H1 (cell line): ENCODE measurements at places on chromosomes 11 and 22.

- no peaks in the 10 kb centered on the region for H3K36me3 ChIP-seq
- no peak overlapping the region for H3K4me3 ChIP-seq
- H3K4me1 ChIP-seq: no peaks in the 10 kb centered on the region
- no peak overlapping the region for H3K27ac ChIP-seq
- no peaks in the 10 kb centered on the region for H3K27me3 ChIP-seq
Measured at GRCh38 chr11:81472646-81473045, 1261.0 kb downstream of the FAM181B start.

GRCh38 chr11:82557274-82557673 lies 176.4 kb downstream of the FAM181B start:
- DNase-seq: no peak
- H3K36me3 ChIP-seq: no peaks in the 10 kb centered on the region
- no peaks in the 10 kb centered on the region for H3K4me1 ChIP-seq
- no peak overlapping the region for H3K4me3 ChIP-seq

DNA sequence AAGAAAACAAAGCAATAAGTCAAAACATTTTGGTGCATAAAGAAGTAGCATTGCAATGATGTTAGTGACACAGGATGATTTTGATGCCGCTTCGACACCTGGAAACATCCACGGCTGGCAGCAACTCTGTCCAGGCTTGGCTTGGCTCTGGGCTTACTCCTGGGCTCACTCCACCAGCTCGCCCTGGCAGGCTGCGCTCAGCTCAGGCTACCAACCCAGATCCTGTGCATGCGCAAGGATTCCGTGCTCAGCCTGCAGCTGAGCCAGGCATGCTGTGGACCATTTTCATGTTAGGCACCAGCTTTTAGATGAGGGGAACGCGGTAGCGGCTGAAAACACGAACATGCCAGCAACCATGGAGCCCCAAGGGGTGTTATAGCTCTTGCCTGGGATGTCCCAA lies 66.0 kb downstream of the SLC25A17 start:
- H3K4me1 ChIP-seq: peaks cover 8% of the 10 kb centered on the region
- H3K4me3 ChIP-seq: no peak overlapping the region
- no peak for DNase-seq

DNA sequence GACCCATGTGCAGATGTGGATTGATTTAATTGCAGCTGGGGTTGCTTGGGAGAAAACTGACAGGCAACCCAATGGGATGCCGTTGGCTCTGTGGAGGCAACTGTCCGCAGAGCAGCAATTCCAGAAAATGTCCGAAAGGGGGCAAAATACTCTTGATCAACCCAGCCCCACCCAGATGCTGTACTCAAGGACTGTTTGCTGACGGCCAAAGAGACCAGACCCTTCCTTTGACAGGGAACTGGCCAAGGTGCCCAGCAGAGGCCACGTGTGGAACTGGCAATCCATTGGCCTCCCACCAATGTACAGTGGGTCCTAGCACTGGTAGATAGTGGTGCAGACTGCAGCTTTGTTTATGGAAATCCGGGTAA lies 29.7 kb upstream of the KCNA4 start:
- no peaks in the 10 kb centered on the region for H3K4me1 ChIP-seq
- no peak overlapping the region for H3K27ac ChIP-seq
- no peak overlapping the region for H3K4me3 ChIP-seq
- DNase-seq: peak; percentile 69
- no peaks in the 10 kb centered on the region for H3K36me3 ChIP-seq

DNA sequence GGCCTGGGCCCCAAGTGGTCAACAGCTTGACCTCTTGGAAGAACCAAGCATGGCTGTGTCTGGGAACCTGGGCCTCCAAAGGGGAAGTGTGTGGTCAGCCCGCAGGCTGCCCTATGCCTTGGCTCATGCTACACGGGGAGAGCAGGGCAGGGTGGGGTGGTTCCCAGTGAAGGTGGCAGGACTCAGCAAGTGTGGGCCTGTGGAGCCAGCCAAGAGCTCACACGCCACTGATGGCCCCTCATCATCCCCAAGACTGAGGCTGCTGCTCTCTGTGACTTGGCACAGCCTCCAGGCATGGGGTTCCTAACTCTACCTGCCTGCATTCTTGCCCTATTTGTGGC lies 15.9 kb upstream of the DGCR8 start:
- no peaks in the 10 kb centered on the region for H3K36me3 ChIP-seq
- H3K4me3 ChIP-seq: no peak overlapping the region

DNA sequence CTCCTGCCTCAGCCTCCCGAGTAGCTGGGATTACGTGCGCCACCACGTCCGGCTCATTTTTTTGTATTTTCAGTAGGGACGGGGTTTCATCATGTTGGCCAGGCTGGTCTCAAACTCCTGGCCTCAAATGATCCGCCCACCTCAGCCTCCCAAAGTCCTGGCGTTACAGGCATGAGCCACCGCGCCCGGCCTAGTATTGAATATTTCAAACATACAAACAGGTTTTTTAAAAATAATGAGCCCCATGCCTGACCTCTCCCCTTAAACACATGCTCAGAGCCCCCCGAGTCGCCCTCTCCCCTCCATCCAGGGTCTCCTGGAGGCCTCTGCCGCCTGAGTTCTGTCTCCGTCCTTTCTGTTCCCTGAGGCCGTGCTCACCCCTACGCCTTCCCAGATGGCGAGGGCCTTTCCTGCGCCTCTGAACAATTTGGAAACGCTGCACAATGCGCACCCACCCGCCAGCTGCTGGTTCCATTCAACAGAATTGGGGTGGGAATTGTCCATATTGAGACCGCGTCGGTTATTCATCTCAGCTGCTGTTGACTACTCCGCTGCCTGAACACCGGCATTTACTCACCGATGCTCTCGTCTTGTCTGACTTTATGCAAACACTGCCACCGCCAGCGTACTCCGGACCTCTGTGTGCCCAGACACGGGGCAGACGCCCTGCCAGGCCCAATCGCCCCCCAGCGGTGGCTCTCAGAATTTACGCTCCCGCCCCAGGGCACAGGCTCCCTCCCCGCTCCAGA lies 13.6 kb upstream of the RNH1 start:
- no peaks in the 10 kb centered on the region for H3K4me1 ChIP-seq
- peak; percentile 65 for DNase-seq
- H3K27me3 ChIP-seq: no peaks in the 10 kb centered on the region
- H3K36me3 ChIP-seq: no peaks in the 10 kb centered on the region
- H3K27ac ChIP-seq: no peak overlapping the region

GRCh38 chr11:61332797-61333549 lies at the start of the genes DDB1 and TKFC:
DDB1 (minus strand) TSS chr11:61333105; CDS start chr11:61332968, 137 bp downstream.
TKFC (plus strand) TSS chr11:61333228; CDS start chr11:61334729, 1,501 bp downstream.
- H3K4me1 ChIP-seq: peaks cover 14% of the 10 kb centered on the region
- peak within 1 kb of the TSS; percentile 96 for H3K4me3 ChIP-seq
- no peaks in the 10 kb centered on the region for H3K27me3 ChIP-seq
- peaks cover 16% of the 10 kb centered on the region for H3K36me3 ChIP-seq
- DNase-seq: peak; percentile 99
- H3K27ac ChIP-seq: peak within 1 kb of the TSS; percentile 96

- H3K4me1 ChIP-seq: no peaks in the 10 kb centered on the region
- DNase-seq: no peak
- no peak overlapping the region for H3K27ac ChIP-seq
- H3K4me3 ChIP-seq: no peak overlapping the region
- no peaks in the 10 kb centered on the region for H3K27me3 ChIP-seq
Measured at GRCh38 chr11:78586452-78587046, 11.9 kb upstream of the NARS2 start.

DNA sequence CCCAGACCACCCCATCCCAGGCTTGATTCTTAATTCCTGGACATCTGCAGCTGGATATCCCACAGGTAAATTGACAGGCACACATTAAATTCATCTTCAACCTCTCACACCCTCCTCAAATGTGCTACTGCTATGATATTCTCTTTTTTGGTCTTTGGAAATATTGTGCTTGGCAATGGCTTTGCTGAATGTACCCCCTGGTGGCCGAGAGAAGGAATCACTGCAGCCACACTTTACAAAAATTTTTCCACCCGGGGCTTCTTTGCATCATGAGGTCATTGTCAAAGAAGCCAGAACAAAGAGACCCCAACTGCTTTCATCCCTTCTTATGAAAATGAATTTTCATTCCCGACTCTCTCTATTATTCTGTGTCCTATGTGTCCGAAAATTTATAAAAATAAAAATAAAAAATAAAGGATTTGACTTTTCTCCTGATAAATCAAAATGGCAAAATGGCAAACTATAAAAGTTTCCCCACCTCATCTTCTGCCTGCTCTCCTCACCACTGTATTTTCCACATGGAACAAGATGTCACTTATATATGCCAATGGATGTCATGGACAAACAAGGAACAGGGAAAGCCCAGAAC lies 15.0 kb upstream of the CYB5R2 start:
- DNase-seq: no peak
- H3K36me3 ChIP-seq: no peaks in the 10 kb centered on the region

- H3K4me1 ChIP-seq: peaks cover 3% of the 10 kb centered on the region
- no peak overlapping the region for H3K27ac ChIP-seq
- no peaks in the 10 kb centered on the region for H3K27me3 ChIP-seq
Measured at GRCh38 chr22:44084044-44084772, 60.1 kb downstream of the PARVB start.

DNA sequence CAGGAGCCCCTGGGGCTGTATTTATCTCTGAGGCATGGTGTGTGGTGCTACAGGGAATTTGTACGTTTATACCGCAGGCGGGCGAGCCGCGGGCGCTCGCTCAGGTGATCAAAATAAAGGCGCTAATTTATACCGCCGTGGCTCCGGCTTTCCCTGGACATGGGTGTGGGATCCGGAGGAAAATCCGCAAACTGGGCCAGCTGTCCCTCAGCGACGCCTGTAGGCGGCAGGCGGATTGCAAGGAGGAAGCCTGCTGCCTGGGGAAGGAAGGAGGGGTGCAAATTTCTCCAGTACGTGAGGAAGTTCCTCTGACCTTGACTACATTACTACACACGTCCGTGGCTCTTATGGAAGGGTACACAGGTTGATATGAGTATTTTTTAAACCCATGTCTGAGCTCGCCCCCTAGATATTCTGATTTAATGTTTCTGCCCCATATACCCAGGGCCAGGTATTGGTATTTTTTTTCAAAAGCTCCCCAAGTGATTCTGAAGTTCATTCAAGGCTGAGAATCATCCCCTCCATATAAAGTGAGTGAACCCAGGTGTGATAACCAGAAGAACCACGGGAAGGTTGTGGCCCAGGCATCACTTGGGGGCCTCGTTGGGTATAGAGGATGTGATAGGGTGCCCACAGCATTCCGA lies 2.8 kb downstream of the MYOD1 start:
- no peaks in the 10 kb centered on the region for H3K36me3 ChIP-seq
- DNase-seq: peak; percentile 65
- peaks cover 31% of the 10 kb centered on the region for H3K4me1 ChIP-seq
- H3K27me3 ChIP-seq: peaks cover 61% of the 10 kb centered on the region

GRCh38 chr22:22318723-22319465 lies 74.3 kb downstream of the VPREB1 start:
- no peak for DNase-seq
- H3K36me3 ChIP-seq: peaks cover 7% of the 10 kb centered on the region; the same call in 1 of the 2 replicates
- H3K4me1 ChIP-seq: no peaks in the 10 kb centered on the region
- no peak overlapping the region for H3K27ac ChIP-seq

DNA sequence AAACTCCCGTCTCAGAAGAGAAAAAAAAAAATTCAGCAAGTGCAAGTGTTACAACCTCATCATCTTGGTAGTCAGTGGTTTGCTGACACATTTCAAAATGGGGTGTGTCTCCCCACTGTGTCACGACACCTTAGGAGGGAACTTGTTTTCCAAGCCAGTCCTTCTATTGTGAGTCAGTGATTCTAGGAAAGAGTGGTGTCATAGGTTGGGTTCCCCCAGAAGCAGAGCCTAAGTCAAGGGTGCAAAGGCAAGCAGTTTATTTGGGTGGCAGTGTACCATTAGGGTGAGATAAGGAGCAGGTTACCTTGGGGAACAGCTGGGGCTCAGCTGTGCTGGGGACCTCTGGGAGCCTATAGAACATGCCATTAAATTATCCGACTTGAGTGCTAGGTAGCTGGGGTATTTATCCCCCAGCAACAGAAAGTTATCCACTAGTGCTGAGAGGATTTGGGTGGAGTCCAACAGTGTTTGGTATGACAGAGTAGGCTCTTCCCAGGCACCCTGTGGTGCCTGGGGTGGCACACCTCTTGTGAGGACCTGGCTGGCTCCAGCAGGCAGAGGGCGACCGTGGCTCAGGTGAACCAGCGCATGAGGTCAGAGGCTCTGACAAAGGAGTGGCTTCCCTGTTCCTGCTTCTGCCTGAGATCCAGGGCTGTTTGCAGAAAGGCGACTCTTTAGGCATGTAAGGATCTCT lies 41.7 kb downstream of the KIAA1671 start:
- H3K4me1 ChIP-seq: peaks cover 23% of the 10 kb centered on the region
- no peaks in the 10 kb centered on the region for H3K36me3 ChIP-seq
- H3K27me3 ChIP-seq: no peaks in the 10 kb centered on the region
- DNase-seq: no peak

DNA sequence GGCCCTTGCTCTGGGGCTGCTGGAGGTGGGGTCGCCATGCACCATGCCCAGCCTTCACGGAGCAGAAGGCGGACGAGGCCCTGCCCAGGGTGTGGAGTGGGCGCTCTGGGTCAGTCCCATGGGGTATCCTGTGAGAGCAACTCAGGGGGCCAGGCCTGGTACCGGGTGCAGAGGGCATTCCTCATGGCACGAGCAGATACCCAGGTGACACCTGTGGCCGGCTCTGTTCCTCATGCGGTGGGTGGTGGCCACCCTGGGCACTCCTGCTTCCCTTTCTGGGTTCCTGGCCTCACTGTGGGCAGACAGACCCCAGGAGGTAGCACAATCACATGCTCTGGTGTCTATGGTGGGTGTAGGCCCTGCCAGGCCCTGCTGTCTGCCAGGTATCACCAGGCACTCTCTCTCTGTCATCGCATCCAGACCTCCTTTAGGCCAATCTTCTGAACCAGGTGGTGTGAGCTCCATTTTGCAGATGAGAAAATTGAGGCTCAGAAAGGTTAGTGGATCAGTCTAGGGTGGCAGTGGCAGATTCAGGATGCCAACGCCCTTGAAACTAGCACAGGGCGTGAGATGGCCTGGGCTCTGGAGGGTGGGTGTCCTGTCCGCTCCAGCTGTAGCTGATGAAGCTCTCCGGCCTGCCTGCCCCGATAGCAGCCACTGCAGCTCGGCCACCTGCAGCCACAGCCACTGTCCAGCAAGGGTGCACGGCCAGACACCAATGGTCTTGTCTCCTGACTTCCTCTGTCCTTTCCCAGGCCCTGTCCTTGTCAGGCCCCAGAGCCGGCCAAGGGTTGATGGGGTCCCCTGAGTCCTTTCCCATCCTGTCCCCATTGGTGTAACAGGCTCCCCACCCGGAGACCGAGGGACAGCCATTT lies 15.1 kb downstream of the DGKZ start:
- H3K4me3 ChIP-seq: no peak overlapping the region
- H3K27me3 ChIP-seq: no peaks in the 10 kb centered on the region
- H3K27ac ChIP-seq: peak overlapping the region; percentile 57
- DNase-seq: no peak
- no peaks in the 10 kb centered on the region for H3K36me3 ChIP-seq

GRCh38 chr11:13114566-13115379 lies 105.7 kb downstream of the RASSF10 start:
- no peak overlapping the region for H3K4me3 ChIP-seq
- no peaks in the 10 kb centered on the region for H3K27me3 ChIP-seq
- no peak for DNase-seq
- H3K27ac ChIP-seq: no peak overlapping the region
- H3K4me1 ChIP-seq: 0 out of 2 replicates have a peak, but pooled peaks cover 2% of the 10 kb centered on the region
- no peaks in the 10 kb centered on the region for H3K36me3 ChIP-seq

DNA sequence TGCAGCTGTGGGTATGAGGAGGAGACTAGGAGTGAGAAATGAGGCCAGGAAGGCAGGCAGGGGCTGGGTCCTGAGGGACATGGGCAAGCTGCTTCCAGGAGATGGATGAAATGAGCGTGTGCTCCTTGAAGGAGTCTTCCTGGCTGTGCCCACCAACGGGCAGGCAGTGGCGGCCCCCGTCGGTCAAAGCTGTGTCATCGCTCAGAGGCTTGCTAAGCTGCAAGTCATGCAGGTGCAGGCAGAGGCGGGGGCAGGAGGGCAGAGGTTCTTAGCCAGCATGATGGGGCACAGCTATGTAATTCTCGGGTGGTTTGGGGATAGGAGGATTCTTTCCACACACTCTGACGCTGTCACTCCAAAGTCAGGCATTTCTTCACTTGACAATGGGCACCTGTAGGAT lies 12.5 kb upstream of the PEX26 start:
- H3K36me3 ChIP-seq: no peaks in the 10 kb centered on the region
- peaks cover 2% of the 10 kb centered on the region for H3K27me3 ChIP-seq
- H3K4me1 ChIP-seq: no peaks in the 10 kb centered on the region; the same call in 1 of the 2 replicates
